ENCODE measurements at places on chromosomes 3 and 15.

DNA sequence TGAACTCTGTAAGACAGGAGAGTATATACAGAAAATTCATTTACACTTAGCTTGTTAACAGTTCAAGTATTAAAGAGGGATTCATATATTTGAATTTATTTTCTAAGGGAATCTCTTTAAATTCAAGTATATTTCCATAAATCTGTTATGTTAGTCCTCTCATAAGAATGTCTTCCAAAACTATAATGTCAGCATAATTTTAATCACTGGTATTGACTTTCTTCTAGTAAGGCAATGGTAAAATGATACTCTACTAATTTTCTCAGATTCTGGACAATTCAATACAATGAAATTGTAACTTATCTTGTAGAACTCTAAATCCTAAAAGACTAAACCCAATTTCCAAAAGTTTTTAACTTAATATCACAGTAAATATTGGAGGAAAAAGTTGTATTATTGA lies 66.3 kb upstream of the EPHA6 start:
- no peak for DNase-seq

DNA sequence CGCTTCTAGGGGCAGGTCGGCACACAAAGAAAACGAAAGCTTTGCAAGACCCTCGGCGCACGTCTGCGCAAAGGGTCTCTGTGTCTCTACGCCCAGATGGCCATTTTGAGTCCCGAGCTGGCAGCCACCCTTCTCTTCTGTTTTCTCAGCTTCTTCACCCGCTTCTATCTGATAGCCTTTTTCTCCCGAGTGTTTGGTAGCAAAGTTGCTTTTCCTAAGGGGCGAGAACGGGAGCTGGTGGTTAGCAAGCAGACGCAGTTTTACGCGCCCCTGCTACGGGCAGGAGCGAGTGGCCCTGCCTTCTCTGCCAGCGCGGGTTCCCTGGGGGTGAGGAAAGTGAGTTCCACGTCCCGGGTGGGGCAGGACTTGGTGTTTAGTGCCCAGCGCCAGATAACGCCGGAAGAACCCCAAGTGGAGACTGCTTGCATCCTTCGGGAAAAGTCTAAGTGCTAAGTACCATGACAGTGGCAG lies 2.9 kb upstream of the MKRN2 start:
- DNase-seq, result peak; percentile 17

DNA sequence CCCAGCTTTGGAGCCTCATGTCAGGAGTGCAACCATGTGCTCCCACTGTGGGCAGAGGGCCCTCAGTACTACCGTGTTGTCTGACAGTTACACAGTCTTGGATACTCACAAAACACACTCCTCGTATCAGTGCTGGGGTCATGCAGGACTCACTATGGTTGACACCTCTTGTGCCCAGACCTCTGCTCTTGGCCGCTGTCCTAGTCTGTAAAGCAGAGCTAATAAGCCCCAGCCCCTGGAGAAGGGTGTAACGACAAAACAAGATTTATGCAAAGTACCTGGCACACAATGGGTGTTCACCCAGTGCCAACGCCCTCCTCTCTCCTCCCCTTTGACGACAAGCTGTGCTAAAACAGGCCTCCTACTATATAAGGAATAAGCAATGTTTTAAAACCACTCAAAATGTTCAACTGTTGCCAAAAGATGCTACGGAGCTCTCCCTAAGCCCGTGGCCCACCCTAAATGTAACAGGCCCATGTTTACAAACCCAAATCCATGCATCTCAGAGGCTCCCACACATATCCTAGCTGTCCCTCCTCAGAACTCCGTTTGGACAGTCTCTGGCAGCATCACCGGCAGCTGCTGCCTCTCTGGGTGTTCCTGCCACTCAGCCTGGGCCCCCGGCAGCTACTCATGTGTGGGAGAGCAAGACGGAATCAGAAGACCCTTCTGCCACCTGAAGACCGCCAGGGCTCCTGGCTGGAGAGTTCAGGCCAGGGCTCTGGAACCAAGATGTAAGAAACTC lies 65.8 kb downstream of the MRPL46 start:
- no peak for DNase-seq

DNA sequence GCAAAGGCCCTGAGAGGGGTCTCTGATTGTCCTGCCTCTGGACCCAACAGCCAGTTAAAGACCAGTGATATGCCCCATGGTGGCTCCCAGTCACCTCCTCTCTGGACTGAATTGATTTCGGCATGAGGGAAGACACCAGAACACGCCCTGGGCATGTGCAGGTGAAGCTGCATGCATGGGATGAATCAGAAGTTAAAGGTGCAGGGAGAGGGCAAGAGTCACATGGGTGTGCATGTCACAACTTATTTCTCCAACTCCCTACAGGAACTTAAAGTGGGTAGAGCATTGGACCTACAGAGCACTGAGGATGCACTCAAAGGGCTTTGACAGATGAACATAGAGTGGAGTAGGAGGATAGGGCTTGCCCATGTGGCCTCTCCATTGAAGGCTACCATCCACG lies 16.9 kb upstream of the RHCG start:
- no peak for DNase-seq

- peak; percentile 67 for DNase-seq
These were observed 29.5 kb downstream of the CLEC3B start for GRCh38 chr3:45055411-45056143.

GRCh38 chr15:32656496-32656895 lies 15.0 kb downstream of the SCG5 start:
- no peak for DNase-seq

DNA sequence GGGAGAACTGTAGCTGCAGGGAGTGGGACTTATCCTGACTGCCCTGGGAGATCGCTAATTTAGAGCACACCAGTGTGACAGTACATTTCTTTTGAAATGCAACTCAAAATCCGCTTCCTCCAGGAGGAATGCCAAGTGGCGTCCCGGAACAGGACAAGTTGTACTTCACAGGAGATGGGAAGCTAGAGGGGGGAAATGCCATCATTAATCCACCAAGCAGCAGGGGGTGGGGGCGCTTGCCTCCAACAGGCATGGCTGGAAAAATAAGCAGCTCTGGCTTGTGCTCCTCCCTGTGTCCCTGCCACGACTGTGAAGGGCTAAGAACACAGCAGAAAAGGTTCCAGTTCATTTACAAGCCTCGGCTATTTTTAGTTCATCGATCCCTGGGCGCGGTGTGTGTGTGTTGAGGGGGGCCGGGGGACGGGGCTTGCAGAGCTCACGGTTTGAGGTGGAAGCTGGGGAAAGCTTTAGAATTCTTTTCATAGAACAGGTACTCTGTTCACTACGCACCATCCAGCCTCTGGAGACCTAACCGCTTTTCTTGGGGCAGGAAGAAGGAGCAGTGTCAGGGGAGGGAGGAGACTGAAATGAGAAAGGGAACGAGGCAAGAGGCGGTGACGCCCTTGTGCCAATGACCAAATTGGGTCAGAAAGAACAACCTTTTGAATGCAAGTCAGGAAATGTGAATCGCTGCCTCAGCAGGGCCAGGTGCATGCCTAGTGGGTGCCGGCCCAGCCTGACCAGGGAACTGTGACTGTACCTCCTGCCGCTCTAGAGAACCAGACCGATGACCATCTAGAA lies 51.8 kb upstream of the DGKG start:
- no peak for DNase-seq
